Thoracic aorta (tissue), 2 donors: ENCODE measurements at places on chromosomes 12 and 14. TPM values are rescaled to one million over a fixed set of nuclear protein-coding genes. Genes with fewer than 3 reads are reported as not detected.

DNA sequence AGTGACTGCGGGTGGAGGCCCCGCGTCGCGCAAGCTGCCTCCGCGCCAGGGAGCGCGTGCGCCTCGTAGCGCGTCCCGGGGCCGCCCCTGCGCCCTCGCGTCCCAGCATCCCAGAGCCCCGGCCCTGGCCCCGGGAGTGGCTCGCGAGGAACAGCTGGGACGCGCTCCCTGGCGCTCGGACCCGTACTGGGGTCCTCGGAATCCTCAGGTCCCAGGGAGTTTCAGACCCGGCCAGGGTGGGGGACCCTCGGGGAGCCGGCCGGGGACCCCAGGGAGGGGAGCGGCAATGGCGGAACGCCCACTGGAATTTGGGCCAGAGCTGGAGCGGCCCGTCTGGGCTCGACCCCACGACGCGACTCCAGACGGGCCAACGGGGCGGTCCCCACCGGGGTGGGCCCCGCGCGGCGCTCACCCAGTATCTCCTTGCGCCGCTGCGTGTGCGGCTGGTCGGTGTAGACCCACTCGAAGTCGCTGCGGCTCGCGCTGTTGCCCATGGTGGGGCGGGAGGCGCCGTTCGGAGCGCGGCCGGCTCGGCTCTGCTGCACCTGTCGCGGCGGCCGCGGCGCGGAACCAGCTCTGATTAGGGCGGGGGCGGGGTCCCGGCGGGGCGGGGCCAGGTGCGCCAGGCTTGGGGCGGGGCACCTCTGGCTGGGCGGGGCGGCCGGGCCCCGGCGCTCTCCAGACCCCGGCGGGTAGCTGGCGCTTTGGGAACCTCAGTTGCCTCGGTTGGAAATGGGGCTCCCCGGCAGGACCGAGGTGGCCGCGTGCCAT, at the start of gene DEGS2:
Gene DEGS2 (minus strand): TSS at position 552 of the 771 bp plus-strand sequence. CDS start 58 bp downstream, at position 494.
- no peak within 1 kb of the TSS for H3K27ac ChIP-seq
- no peak for DNase-seq
- no peaks in the 10 kb centered on the region for H3K27me3 ChIP-seq
- H3K4me3 ChIP-seq: peak within 1 kb of the TSS; percentile 52
- no peaks in the 10 kb centered on the region for H3K36me3 ChIP-seq

DNA sequence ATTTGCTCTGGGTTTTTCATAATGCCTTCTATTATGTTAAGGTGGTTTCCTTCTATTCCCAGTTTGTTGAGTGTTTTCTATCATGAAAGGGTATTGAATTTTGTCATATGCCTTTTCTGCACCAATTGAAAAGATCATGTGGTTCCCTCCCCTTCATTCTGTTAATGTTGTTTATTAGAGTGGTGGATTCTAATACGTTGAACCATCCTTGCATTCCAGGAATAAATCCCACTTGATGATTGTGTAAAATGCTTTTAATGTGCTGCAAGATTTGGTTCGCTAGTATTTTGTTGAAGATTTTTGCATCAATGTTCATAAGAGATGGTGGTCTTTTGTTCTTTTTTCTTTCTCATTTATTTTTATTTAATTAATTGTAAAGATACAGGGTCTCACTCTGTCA, 55.2 kb downstream of the ATP23 start:
- H3K4me3 ChIP-seq: no peak overlapping the region
- no peaks in the 10 kb centered on the region for H3K27me3 ChIP-seq
- no peak for DNase-seq
- H3K4me1 ChIP-seq: no peaks in the 10 kb centered on the region
- no peak overlapping the region for H3K27ac ChIP-seq
- no peaks in the 10 kb centered on the region for H3K36me3 ChIP-seq

- no peak for DNase-seq
- no peak overlapping the region for H3K4me3 ChIP-seq
These were observed 201.5 kb downstream of the FOXN3 start for GRCh38 chr14:89215531-89215930.

DNA sequence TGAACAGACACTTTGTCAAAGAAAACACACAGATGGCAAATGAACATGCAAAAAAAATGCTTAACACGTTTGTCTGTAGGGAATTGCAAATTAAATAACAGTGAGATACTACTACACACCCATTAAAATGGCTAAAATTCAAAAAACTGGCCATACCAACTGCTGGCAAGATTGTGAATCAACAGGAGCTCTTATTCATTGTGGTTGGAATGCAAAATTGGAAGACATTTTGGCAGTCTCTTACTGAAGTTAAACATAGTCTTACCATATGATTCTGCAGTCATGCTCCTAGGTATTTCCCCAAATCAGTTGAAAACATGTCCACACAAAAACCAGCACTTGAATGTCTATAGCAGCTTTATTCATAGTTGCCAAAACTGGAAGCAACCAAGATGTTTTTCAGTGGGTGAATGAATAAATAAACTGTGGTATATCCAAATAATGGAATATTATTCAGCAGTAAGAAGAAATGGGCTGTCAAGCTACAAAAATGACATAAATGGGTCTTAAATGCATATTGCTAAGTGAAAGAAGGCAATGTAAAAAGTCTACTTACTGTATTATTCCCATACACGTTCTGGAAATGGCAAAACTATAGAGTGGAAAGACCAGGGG, 91.4 kb downstream of the PLEKHA5 start:
- DNase-seq: no peak
- H3K27ac ChIP-seq: no peak overlapping the region
- no peaks in the 10 kb centered on the region for H3K27me3 ChIP-seq
- no peak overlapping the region for H3K4me3 ChIP-seq

TMEM132D gene
- not detected for total RNA-seq
